ENCODE measurements at places on chromosomes 11 and 22.

DNA sequence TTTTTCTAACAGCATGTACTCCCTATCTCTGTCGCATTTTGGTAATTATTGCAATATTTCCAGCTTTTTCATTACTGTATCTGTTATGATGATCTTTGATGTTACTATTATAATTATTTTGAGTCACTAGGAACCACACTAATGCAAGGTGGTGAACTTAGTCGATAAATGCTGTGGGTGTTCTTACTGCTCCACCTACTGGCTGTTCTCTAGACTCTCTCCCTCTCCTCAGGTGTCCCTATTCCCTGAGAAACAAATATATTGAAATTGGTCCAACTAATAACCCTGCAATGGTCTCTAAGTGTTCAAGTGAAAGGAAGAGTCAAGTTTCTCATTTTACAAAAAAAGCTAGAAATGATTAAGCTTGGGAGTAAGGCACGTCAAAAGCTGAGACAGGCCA lies 10.5 kb downstream of the ARL14EP start:
- no peak for DNase-seq

GRCh38 chr11:72443016-72443415 lies 8.7 kb upstream of the CLPB start:
- DNase-seq, result no peak

DNA sequence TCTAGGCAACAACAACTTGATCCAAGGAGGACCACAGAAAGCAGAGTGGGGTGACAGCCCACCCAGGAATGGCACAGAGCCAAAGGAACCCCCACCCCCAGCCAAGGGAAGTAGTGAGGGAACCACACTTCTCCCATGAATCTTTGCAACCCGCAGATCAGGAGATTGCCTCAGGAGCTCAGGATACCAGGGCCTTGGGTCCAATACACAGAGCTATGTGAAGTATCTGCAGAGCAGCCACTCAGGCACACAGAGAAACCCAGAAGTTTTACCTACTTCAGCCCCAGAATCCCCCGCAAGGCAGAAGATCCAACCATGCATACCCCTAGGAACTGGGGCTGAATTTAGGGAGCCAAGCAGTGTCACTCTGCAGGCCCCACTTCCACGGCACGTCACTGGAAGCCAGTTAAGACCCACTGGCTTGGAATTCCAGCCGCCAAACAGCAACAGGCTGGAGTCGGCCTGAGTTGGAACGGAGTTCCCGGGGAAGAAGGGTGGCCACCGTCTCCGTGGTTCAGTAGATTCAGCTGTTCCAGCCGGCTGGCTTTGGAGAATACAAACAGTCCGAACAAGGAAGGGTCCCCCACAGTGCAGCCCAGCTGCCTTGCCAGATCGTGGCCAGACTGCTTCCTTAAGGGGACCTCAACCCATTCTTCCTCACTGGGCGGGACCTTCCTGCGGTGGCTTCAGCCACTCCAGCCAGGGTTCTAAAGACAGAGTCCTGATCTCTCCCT lies 174.1 kb downstream of the TTC28 start:
- peak; percentile 52 for DNase-seq

DNA sequence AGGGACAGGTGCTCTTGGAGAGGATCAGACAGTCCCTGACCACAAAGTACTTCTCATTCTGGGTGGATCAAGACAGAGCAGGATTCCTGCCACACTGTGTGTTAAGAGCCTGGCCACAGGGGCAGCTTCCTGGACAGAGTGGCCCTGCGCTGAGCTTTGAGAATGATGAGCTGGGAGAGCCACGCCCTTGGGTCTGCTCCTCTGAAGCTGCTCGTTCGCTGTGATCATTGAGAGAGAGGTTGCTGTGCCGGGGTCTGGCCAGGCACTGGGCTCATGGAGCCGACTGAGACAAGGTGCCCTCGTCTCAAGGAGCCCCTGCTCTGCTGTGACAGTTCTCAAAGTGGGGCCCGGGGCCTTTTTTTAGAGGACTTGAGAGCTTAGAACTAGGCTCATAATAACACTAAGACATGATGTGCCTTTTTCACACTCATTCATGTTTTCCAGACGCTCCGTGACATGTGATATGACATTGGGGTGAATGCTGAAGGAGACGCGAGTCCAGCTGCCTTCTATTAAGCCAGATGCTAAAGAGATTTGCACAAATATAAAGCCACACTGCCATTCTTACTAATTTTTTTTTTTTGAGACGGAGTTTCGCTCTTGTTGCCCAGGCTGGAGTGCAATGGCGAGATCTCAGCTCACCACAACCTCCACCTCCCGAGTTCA lies 1.6 kb upstream of the MFRP start:
- DNase-seq, result no peak

- no peak for DNase-seq
Observed at GRCh38 chr11:90847268-90847886, 624.5 kb upstream of the CHORDC1 start.

GRCh38 chr11:118763041-118763440 lies 27.9 kb downstream of the DDX6 start:
- DNase-seq, result no peak

DNA sequence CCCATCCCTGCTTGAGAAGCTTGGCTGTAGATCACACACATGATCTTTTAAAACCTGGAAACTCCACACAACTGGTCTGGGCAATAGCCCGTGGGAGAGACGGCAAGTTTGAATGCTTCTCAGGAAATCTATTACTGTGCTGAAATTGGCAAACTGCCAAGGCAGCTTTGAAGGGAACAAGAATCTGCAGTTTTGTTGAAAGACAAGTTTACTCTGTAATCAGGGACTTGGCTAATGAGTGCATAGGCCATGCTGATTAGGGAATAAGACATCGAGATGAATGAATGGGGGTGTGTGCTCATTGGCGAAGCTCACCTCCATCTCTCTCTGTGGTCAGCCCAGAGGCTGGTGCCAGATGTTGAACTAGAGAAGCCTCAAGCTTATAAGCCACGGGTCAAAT lies 218.8 kb downstream of the HIPK3 start:
- DNase-seq, result no peak

DNA sequence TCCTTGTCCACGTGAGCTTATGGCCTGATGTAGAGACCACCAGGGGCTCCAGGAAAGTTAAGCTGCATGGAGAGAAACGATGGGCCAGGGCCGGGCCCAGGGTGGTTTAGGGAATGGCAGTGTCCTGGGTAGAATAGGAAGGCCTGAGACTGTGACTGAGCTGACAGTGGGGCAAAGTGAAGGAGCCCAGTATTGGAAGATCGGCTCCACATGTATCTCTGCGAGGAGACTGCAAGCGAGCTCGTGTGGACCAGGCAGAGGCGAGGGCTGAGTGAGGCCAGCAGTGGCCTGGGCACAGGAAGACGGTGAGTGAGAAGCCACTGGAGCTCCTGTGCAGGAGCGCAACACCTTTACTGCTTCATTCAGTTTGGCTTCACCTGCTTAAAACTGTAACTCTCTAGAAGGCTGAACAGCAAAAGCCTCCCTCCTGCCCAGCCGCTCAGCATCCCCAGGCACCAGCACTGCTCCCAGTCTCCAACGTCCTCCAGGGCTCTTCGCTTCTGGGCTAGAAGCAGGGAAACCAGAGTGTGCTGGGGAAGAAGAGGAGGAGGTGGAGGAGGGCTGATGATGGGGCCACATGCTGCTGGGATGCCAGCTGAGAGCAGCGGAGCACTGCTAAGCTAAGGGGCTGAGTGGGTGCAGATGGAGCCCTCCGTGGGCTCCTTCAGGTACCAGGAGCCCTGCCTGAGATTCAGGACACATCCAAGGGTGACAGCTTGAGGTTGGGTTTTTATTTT lies 13.5 kb downstream of the TCIRG1 start:
- DNase-seq, result no peak

GRCh38 chr11:9103542-9104276 lies 12.3 kb upstream of the SCUBE2 start:
- no peak for DNase-seq

GRCh38 chr11:75518771-75519653 lies 6.7 kb downstream of the GDPD5 start:
- DNase-seq, result no peak

DNA sequence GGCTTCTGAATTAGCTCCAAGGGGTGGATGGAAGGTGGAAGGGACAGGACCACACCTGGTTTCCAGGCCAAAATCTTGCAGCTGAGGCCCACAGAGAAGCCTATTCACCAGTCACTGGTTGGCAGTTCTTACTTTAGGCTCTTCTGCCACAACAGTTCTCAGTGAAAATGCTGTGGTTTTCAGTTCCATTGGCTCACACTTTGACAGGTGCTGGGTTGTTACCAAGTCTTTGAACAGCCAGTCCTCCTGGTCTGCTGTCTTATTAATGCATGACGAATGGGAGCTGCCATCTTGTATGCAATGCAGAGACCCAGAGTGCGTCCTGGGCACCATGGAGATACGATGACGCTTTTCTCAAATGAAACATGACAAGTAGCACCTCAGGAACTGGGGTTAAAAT lies 232.0 kb upstream of the ZBED5 start:
- DNase-seq, result no peak

DNA sequence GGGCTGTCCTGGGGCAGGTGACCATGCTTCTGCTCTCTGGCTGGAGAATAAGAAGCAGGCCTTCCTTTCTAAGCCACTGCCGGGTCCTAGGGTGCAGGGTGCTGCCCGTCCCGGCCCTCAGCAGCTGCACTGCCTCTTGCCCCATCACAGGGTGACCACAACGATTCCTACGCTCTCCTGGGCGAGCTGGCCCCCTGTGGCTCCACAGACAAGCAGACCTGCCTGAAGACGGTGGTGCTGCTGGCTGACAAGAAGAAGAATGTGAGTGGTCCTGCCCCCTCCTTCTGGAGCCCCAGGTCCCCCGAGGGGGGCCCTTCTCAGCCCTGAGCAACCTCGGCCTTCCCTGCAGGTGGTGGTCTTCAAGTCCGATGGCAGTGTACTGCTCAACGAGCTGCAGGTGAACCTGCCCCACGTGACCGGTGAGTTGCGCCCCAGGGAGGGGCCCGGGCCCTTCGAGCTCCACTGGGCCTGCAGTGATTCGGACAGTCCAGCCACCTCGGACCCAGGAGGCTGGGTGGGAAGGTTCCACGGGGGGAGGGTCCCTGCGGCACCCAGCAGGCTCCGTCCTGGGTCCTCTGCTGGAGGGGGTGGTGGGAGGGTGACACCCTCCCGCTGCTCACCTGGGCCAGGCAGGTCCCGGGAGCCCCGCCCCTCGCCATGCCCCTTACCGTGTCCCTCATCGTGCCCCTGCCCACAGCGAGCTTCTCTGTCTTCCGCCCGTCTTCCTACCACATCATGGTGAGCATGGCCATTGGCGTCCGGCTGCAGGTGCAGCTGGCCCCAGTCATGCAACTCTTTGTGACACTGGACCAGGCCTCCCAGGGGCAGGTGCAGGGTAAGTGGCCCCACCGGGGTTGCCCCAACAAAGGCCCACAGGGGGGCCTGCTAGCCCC lies 8.3 kb downstream of the MUC2 start:
- peak; percentile 53 for DNase-seq

- DNase-seq, result no peak
Observed at GRCh38 chr11:93020248-93021046, 51.0 kb downstream of the MTNR1B start.

DNA sequence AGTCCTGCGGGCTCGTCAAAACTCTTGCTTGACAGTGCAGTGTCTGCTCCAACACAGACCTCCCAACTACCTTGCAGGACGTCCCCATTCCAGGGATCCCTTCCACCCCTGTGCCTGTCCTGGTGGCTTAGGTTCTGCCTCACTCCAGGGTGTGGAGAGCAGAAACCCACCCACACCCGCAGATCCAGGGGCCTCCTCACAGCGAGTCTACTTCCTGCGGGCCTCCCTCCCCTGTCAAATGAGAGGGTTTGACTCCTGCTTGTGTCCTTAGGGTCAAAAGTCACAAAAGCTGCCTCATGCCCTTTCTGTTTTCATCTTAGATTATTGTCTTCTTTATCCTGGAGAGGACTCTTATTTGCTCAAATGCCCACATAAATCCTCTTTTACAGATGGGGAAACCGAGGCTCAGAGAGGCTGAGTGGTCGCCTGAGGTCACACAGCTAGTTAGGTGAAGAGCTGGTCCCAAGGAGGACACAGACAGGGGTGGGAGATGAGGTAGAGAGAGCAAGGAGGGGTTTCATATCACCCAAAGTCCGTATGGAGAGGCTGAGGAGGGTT lies 81.1 kb upstream of the KCNQ1OT1 start:
- no peak for DNase-seq

DNA sequence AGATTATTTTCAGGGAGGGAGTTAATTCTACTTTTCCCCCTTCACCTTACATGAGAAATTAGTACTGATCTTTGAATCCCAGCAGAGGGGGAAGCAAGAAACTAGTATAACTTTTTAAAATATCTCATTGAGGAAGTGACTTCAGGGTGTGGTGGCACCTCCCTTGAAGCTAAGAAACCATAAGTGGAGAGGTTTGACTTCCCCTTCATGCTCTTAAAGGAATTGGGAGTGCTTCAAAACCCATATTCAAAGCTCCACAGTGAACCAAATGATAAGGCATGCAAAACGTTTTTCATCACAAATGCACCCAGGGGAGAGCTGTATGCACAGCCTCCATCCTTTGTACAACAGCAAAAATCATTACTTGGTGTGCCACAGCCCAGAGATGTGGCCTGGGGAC lies 540 bp downstream of the MS4A14 start:
- no peak for DNase-seq

DNA sequence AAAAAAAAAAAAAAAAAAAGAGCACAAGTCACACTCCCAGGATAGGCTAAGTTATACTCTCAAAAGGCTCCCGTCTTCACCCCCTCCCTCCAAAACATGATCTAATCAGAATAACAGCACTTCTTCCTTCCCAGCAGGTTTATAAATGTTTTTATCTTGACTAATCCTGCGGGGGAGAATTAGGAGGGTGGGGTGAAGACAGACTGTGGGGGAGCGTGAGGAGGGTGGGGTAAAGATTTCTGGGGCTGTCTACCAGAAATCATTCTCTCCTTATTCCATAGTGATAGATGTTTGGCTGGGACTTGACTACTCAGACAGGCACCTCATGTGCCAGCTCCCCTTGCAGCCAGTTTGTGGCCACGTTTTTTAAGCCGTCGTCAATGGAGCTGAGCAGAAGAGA lies 17.0 kb downstream of the KCNE3 start:
- DNase-seq, result no peak

DNA sequence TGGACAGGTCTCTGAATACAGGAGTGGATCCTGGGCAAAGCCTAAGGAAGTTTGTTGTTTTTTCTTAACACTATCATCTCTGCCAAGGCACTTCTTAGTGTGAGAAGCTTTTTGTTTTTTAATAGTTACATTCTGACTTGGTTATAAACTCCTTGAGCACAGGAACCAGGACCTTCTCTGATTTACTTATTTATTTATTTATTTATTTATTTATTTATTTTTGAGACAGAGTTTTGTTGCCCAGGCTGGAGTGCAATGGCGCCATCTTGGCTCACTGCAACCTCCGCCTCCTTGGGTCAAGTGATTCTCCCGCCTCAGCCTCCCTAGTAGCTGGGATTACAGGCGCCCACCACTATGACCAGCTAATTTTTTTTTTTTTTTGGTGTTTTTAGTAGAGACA lies 11.0 kb downstream of the RNF185 start:
- DNase-seq, result no peak

DNA sequence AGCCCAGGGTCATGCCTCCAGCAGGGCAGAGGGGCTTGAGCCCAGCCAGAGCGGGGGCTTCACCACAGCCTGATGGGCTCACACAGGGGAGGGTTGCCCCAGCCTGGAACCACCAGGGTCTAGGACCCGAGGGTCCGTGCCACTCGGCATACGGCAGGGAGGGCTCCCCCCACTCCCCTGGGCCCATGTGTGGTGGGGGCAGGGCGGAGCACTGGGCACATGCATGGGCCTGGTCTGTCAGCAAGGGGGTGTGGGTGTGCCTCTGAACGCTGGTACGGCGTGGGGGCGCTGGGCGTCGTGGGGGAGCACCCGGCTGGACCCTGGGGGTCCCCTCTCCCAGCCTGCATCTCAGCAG lies 29.3 kb downstream of the MOB2 start:
- DNase-seq, result no peak

GRCh38 chr11:16587670-16588069 lies 150.8 kb upstream of the C11orf58 start:
- no peak for DNase-seq

- no peak for DNase-seq
Observed at GRCh38 chr11:8833568-8834315, 77.2 kb upstream of the AKIP1 start.

Data from sciatic nerve (tissue), 2 donors.